Daoy (cell line): ENCODE measurements at places on chromosomes 13 and 19.

- DNase-seq = no peak
These were observed 1.0 kb upstream of the CREB3L3 start for GRCh38 chr19:4152241-4152998.

- no peak for DNase-seq
These were observed 5.1 kb downstream of the CCL25 start for GRCh38 chr19:8057545-8058270.

DNA sequence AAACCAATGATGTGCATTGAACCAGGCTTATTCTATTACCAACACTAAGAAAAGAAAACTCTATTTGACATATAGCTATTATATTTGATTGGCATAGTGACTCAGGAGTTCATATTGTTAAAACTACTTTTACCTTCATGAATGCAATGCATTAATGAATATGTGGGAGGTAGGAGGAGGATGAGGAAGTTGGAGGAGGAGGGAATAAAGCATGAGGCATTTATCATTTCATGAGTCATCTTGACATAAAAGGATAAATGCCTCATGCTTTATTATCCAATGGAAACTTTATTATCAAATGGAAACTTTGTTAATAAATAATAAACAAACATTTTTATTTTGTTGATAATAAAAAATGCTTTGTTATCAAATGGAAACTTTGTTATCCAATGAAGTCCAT, 116.5 kb downstream of the SPRY2 start:
- peak; percentile 13 for DNase-seq

- DNase-seq = no peak
These were observed 14.3 kb downstream of the LRP3 start for GRCh38 chr19:33208371-33208895.

DNA sequence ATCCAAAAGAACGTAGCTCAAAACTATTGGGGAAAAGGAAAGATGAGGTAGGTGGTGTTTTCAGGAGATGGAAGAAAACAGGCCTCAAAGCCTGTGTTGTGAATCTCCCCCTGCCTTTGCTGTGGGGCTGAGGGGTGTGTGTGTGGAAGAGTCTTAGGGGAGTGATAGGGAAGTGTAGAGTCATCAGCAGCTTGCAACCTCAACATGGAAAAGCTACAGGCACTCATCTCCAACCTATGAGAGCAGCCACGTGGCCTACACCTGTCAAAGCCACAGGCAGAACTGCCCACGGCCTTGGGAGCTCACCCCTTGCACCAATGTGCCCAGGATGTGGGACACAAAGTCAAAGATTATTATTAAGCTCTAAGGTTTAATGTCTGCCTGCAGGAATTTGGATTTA, 4.3 kb upstream of the SIGLEC12 start:
- no peak for DNase-seq

GRCh38 chr13:113225515-113225914, 16.1 kb downstream of the CUL4A start:
- DNase-seq = no peak

GRCh38 chr19:16660763-16661479, at the start of gene TMEM38A:
Gene TMEM38A (plus strand): TSS chr19:16661139. CDS start chr19:16661218, 79 bp downstream.
- DNase-seq = peak; percentile 20

DNA sequence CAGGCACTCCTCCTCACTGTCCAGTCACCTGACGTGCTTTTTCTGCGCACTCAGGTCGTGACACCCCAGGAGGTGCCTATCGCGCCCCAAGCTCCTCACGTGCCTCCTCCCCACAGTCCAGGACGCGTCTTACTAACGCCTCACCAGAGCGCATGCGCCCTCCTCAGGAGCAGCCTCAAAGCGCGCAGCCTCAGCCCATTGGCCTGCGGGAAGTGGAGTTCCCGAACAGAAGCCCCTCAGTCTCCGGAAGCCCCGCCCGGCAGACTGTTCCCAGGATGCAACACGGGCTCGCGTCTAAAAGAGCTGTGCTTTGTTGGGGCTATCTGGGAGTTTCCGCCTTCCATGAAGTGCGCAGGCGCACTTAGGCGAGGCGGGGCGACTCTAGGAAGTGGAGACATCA, 8.3 kb upstream of the ZNF556 start:
- DNase-seq = no peak
